ENCODE measurements at places on chromosomes 2 and 18. TPM values are rescaled to one million over a fixed set of nuclear protein-coding genes. Genes with fewer than 3 reads are reported as not detected.

The EGR4 gene
- polyA plus RNA-seq = 0.83 TPM

The KCNG3 gene
- 0.41 TPM for polyA plus RNA-seq

The PTPRN gene
- 145 TPM for polyA plus RNA-seq

The TUBB6 gene
- 43.5 TPM for polyA plus RNA-seq

The KCNG2 gene
- 0.20 TPM for polyA plus RNA-seq

The CYRIA gene
- 5.7 TPM for polyA plus RNA-seq

The OTOS gene
- polyA plus RNA-seq = 3.5 TPM

The BOK gene
- 76.1 TPM for polyA plus RNA-seq

The NYAP2 gene
- polyA plus RNA-seq = 0.20 TPM

The RIT2 gene
- 8.6 TPM for polyA plus RNA-seq

The CXCR2 gene
- polyA plus RNA-seq = 0.29 TPM

The AFF3 gene
- polyA plus RNA-seq = 3.1 TPM

The ARHGEF33 gene
- 1.0 TPM for polyA plus RNA-seq

The NAPG gene
- 10.8 TPM for polyA plus RNA-seq

The POMC gene
- 2.5 TPM for polyA plus RNA-seq

The IL1RL2 gene
- 0.14 TPM for polyA plus RNA-seq

The ABCB11 gene
- polyA plus RNA-seq = not detected

The DNAH7 gene
- 0.75 TPM for polyA plus RNA-seq

The CYP1B1 gene
- 1.3 TPM for polyA plus RNA-seq

The CD302 gene
- polyA plus RNA-seq = 3.7 TPM

The ADGRF3 gene
- polyA plus RNA-seq = 0.22 TPM

The ZSWIM2 gene
- not detected for polyA plus RNA-seq

The SALL3 gene
- polyA plus RNA-seq = 4.7 TPM

The NMUR1 gene
- 0.24 TPM for polyA plus RNA-seq

The HOXD4 gene
- not detected for polyA plus RNA-seq

The RPL31 gene
- polyA plus RNA-seq = 2,506 TPM

The DLGAP1 gene
- 8.0 TPM for polyA plus RNA-seq

The POTEJ gene
- not detected for polyA plus RNA-seq

The RUFY4 gene
- polyA plus RNA-seq = not detected

The MXD1 gene
- 4.7 TPM for polyA plus RNA-seq

The POTEI gene
- polyA plus RNA-seq = not detected

The PRKAG3 gene
- not detected for polyA plus RNA-seq

The ABCA12 gene
- not detected for polyA plus RNA-seq

The COLEC12 gene
- 3.9 TPM for polyA plus RNA-seq

The BCL2 gene
- polyA plus RNA-seq = 8.0 TPM

The NT5DC4 gene
- polyA plus RNA-seq = not detected

The BOLL gene
- polyA plus RNA-seq = not detected

The SKOR2 gene
- not detected for polyA plus RNA-seq

The DES gene
- polyA plus RNA-seq = 9.7 TPM

The CEP192 gene
- 9.3 TPM for polyA plus RNA-seq
